ENCODE measurements at places on chromosomes 1 and 21. TPM values are rescaled to one million over a fixed set of nuclear protein-coding genes. Genes with fewer than 3 reads are reported as not detected.

Gene RUNX3
- total RNA-seq: 0.12 TPM

Gene MEAF6
- 25.0 TPM for total RNA-seq

Gene NPR1
- 19.8 TPM for total RNA-seq

Gene SPRR4
- not detected for total RNA-seq

Gene ALG14
- total RNA-seq: 1.7 TPM

Gene SERBP1
- 211 TPM for total RNA-seq

Gene SLC30A10
- total RNA-seq: 0.08 TPM

Gene GPR37L1
- total RNA-seq: under 0.01 TPM

Gene S100A2
- 1.1 TPM for total RNA-seq

Gene CFAP74
- total RNA-seq: not detected

Gene HOOK1
- not detected for total RNA-seq

Gene C4BPB
- not detected for total RNA-seq

Gene LCE3E
- total RNA-seq: not detected

Gene ASPM
- total RNA-seq: 6.1 TPM

Gene CD244
- total RNA-seq: not detected

Gene KLF17
- total RNA-seq: 0.23 TPM

Gene FNDC10
- 0.45 TPM for total RNA-seq

Gene ANGPTL1
- 2.8 TPM for total RNA-seq

Gene SYT11
- total RNA-seq: 31.8 TPM

Measured in smooth muscle cell of the coronary artery (primary cell).